ENCODE measurements at places on chromosomes 6 and 20.
A peak's percentile ranks its signal among the peaks of the same experiment; 100 is the strongest.

GRCh38 chr20:45470937-45471336 lies 1.4 kb downstream of the WFDC2 start:
- DNase-seq = no peak

DNA sequence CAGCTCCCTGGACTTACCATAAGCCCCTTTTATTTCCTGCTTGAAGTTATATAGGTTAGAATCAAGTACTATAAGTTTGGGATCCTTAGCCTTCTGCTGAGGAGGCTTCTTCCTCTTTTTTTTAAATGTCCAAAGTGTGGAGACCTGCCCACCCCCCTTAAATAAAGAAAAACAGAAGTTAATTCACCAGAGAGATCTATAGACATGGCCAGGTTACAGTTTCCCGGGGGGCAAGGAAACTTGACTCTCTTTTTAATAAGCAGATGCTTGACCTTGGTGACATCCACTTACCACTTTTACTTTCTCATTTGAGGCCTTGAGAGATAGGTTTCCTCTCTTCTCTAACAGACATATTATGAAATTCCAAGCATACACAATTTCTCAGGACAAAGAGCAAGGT lies 88.3 kb downstream of the BMP2 start:
- DNase-seq = no peak

- DNase-seq = no peak
These were observed 10.2 kb downstream of the ADA start for GRCh38 chr20:44641325-44641724.

- DNase-seq = no peak
These were observed 137.2 kb downstream of the EDN3 start for GRCh38 chr20:59437601-59438031.

- no peak for DNase-seq
These were observed 38.4 kb upstream of the PRND start for GRCh38 chr20:4683261-4683660.

- no peak for DNase-seq
These were observed 95.9 kb downstream of the BMP2 start for GRCh38 chr20:6863355-6863754.

- DNase-seq = no peak
These were observed 175.3 kb upstream of the RALGAPA2 start for GRCh38 chr20:20887593-20888265.

DNA sequence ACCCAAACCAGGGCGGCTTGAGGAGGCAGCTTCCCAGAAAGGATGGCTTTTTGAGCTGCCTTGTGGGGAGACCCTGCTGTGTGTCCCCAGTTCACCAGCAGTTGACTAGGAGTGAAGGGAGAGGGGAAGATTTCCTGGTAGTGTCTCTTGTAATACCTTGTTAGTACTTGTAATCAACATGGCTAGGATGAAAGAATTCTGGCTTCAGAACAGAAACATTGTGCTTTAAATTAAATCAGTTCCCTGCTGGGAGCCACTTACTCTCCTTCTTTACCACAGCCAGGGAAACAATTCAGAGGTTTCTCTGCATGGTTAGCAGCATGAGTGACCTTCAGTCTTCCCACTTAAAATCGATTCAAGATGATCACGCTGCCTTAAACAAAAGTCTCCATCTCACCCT lies 525.4 kb upstream of the ID4 start:
- no peak for DNase-seq

GRCh38 chr6:130852844-130853554 lies 25.8 kb downstream of the SMLR1 start:
- no peak for DNase-seq

GRCh38 chr6:155147958-155148663 lies 115.7 kb upstream of the CLDN20 start:
- no peak for DNase-seq

GRCh38 chr6:167211881-167212712 lies 54.3 kb upstream of the GPR31 start:
- no peak for DNase-seq

DNA sequence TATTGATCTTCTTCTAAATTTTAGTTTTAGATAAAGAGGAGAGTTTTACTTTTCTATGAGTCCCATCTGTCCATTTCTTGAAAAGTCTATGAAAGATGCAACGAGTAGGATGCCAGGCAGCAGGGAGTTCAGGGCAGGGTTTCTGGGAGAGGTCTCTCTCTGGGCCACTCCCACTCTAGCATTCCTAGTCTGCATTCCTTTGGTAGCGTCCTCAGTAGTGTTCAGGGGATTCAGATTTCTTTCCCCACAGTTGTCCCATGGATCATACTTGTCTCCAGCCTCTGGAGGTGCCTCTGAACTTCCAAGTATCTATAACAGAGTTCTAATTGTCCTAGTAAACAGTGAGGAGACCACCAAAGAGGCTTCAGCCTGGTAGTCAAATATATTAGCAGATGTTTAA lies 225.3 kb downstream of the RIMS1 start:
- DNase-seq = no peak

DNA sequence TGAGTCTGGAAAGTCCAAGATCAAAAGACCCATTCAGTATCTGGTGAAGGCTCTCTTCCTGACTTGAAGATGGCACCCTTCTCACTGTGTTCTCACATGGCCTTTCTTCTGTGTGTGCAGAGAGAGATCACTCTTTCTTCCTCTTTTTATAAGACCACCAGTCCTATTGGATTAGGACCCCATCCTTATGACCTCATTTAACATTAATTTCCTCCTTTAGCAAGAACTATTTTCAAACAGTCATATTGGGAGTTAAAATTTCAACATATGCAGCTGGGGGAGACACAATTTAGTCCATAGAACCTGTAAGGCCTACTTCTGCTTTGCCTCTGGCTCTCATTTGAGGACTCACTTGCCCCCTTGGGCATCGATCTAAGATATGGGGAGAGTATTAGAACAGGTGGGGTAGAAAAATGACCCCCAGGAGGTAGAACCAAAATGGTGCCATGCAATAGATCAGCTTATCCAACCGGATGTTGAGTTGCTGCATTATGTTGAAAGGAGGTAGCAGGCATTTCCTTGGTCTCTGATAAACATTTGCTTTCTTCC lies 78.4 kb upstream of the ATXN1 start:
- DNase-seq = no peak

- DNase-seq = no peak
These were observed 73.6 kb downstream of the TBC1D32 start for GRCh38 chr6:121260651-121261102.

- peak; percentile 86 for DNase-seq
These were observed 9.8 kb upstream of the HECA start for GRCh38 chr6:139124887-139125672.

DNA sequence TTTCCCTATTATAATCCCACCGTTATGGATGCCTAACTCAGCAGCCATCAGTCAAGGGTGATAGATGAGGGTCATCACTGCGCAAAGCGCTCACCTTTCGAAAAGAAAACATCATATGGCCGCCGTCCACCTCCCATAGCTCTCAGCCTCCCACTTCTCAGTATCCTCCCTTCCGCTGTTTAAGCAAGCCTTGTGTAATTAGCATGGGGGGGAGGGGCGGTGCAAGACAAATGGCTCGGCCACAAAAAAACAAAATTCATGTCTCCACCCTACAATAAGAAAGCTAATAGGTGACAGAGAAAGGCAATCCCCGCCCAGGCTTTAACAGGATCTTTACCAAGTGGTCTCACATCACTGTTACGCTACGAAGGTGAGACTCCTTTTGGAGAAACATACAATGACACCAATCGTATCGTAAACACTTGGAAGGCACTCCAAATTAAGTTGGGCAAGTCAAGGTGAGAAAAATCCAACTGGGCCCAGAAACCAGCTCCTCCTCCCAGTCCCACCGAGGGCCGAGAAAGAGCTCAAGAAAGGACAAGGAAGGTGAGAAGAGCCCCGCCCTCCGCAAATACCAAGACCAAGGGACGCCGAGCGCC lies 645 bp downstream of the DDX39B start:
- peak; percentile 75 for DNase-seq

DNA sequence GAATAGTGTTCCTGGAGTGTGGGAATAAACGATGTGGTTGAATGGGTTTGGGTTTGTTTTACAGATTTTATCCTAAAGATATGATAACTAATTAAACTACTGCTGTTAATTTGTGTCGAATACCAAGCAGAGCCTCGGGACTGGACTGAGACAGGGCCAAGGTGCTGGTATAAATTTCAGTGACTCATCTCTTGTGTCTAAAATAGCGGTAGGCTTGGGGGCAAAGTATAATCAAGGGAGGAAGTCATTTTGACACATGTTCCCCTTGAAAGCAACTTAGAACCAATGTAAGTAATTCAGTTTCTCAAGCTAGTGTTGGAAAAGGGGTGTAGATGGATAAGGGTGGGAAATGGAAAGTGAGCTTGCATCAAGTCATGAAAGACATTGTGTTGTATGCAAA lies 108.4 kb downstream of the PLCB4 start:
- no peak for DNase-seq

DNA sequence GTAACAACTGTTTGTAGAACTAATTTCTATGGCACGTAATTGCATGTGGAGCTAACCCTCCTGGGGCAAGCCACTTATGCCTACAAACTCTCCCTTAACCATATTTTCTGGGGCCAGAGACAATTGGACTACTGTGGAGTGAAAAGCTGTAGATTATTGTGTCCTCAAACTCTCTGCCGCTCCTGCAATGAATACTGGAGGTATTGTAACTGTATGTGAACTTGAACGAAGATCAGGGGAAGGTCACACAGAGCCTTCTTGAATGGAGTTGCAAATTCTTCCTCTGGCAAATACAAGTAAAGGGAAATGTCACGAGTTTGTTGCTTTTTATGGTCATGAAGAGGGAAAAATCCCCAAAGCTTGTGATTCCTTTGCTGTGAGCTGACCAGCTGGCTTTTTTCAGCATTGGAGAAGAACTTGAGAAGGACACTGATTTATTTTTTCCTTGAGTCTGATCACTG lies 18.2 kb downstream of the AKAP12 start:
- DNase-seq = no peak

DNA sequence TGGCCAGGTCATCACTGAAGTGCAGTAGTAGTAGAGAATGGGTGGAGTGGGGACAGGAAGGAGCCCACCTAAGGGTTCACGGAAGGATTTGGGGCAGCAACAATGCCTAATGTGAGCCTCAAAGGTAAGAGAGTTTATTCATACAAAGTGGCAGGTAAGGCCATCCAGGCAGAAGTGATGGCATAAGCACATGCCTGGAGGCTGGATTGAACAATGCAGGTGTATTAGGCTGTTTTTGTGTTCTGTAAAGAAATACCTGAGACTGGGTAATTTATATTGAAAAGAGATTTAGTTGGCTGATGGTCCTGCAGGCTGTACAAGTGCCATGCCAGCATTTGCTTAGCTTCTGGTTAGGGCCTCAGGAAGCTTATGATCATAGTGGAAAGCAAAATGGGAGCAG lies 48.3 kb downstream of the CLIC5 start:
- DNase-seq = no peak

GRCh38 chr20:63167918-63168520 lies 47.9 kb downstream of the YTHDF1 start:
- no peak for DNase-seq

DNA sequence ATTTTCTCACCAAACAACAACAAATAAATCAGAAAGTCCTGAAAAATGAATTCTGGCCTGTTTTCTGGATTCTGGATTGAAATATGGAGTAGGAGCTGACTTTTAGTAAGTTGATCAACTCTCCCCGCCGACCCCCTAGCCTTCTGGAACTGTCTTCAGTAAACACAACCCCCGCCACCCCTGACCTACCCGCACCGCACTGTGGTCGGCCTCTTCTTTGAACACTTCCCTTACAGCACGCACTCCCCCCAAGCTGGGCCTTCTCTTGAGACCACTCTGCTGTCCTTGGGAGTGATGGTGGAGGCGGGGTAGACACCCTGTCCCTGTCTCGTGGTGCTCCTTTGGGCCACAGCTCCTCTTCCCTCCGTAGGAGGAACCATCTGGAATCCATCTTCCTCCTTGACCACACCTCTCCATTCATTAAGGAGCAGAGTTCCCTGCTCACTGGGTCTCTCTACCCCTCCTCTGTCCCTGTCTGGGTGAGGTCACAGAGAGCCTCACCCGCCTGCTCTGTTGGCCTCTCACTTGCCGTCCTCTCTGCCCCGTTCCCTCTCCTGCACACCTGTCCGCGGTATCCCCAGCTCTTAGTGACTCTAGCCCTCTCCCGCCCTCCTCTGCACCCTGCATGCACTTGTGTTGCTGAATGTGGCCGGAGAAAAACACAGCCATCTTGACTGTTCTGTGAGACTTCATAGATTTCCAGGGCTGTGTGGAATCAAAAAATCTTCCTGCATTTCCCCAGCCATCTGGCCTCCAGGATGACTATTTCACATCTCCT lies 19.1 kb downstream of the SYNJ2 start:
- DNase-seq = no peak

DNA sequence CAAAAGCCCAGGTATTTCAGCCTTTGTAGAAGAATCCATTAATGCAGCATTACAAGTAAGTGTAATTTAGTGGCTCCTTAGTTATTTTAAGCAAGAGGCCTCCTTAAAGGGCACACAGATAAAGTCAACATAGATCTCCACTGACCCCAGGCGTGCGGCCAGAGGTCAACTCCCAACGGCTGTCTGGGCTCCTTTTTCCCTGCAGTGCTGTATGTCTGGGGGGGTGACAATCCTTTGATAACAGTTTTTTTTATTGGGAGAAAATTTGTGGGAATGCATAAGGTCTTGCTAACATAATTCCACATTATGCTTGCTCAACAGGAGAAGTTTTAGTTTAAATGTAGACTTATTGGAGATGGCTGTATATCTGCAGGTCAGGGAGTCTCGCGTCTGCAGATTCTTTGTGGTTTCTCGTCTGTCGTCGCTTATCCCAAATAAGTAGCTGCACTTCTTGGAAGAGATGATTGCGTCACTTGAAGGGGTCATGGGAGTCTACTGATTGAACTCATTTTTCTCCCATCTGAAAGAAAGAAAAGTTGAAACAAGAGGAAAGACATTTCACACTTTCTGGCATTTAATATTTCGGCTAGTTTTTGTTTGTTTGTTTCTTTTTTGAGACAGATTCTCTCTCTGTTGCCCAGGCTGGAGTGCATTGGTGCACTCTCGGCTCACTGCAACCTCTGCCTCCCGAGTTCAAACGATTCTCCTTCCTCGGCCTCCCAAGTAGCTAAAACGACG lies 151.7 kb upstream of the AKAP12 start:
- DNase-seq = no peak

- DNase-seq = no peak
These were observed 73.0 kb downstream of the RREB1 start for GRCh38 chr6:7180751-7181150.
